Muscle of leg (tissue), 16 donors: ENCODE measurements at places on chromosomes 6 and 20.
A peak's percentile ranks its signal among the peaks of the same experiment; 100 is the strongest.

GRCh38 chr6:48141975-48142374, 31.0 kb upstream of the PTCHD4 start:
- no peak for DNase-seq

GRCh38 chr6:11341867-11342266, 109.4 kb upstream of the NEDD9 start:
- no peak for DNase-seq

DNA sequence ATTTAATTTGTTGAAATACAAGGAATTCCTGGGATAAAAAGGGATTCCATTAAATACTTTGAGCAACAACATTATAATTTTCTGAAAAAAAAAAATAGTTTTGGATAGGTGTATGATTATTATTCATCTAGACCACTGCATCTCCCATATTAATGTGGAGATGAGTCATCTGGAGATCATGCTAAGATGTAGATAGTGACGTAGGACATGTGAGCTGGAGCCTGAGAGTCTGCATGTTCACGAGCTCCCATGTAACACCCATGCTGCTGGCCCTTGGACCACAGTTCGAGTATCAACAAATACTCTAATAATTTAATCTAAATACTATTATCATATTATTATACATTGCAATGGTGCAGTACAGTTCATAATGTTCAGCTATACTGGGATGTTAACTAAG, 91.6 kb downstream of the EPM2A start:
- no peak for DNase-seq

DNA sequence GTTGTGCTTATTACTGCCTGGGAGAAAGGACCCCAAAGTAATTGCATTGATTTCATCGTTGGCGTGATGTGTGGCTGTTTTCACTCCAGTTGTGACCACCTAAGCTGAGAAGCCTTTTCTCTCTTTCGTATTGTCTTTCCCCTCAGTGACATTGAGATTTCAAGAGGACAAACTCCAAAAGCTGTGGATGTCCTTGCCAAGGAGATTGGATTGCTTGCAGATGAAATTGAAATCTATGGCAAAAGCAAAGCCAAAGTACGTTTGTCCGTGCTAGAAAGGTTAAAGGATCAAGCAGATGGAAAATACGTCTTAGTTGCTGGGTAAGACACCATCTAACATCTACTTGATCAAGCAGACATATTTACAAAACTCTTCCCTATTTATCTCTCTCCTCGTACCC, 60.5 kb downstream of the MTHFD1L start:
- peak; percentile 93 for DNase-seq

GRCh38 chr20:36337886-36338285, 31.7 kb downstream of the DLGAP4 start:
- DNase-seq: no peak

DNA sequence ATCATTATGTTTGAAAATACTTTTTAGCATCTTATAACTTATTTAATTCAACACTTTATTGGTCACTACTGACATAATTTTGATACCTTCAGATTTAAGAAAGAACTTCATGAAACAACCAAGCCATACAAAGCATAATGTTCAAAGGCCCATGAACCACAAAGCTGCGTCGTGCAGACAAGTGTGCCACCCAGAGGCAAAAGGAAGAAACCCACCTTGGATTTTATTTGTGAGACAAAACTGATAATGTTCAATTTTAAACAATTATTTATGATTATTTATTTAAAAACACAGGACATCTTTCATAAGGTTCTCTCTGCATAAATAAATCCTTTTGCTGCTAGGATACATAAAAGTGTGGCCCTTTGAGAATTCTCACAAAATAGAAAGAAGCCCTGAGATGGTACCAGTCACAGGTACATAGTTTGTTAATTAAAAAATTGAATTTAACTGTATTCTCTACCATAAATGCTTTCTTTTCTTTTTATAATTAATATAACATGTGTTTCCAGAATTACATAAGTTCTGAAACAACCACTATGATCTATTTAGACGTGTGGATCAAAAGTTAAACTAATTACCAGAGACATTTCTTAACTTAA, 143.7 kb downstream of the RALGAPA2 start:
- DNase-seq: peak; percentile 43

DNA sequence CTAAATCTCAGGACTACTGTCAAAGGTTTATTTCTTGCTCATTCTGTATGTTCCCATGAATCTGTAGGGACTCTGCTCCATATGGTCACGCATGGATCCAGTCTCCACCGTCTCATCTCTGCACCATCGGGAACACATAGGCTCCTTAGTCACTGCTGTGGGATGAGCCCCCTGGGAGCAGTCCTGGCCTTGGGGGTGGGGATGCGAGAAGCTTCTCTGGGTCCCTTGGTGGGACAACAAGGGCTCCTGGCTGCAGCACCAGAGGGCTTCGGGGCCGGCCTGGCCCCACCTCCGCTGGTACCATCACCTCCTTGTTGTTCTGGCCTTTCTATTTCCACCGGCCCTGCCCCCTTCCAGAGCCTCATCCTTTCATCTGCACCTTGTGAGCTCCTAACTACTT, 148.4 kb downstream of the CDH4 start:
- no peak for DNase-seq
